ENCODE measurements at places on chromosomes 12 and 14.

DNA sequence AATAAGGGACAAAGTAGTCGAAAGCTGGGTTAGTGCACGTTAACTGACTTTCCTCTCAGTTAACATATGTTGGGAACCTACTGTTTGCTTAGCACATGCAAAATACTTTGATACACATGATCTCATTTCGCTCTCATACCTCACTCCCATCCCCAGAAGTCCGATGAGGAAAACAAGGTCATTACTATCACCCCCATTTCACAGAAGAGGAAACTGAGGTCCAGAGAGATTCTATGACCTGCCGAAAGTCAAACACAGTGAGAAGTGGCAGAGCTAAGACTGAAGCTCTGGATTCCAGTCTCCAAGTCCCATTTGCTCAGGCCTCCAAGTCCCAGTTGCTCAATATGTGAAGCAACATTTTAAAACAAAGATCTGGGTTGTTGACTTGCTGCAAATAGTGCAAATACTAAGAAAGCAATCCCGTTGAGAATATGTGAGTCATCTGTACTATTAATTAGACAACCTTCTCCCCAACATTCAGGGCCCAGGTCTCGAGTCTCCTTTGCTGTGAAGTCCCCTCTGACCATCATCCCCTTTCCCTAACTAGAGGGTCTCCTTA lies 170.6 kb upstream of the PWP1 start:
- no peak for DNase-seq

DNA sequence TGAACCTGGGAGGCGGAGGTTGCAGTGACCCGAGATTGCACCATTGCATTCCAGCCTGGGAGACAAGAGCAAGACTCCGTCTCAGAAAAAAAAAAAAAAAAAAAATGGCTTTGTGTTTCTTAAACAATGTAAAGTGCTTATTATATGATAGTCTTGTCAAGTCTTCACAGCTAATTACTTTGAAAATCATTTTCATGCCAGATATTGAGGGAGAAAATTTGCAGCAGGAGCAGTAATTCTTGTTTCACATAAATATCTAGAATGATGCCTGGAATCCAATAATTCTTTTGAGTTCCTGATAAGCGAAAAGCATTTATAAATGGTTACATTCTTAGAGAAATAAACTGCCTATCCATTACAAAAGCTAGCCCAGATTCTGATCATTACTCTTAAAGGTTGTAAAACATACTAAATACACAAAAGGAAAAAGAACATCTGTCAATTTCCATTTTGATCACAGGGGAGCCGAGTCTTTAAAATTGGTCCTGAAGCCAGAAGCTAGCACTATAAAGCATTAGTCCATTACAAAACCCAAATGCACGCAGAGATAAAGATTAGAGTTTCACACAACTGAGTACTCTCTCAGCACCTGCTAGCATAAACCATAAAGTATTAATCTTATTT lies 50.3 kb downstream of the IFT81 start:
- no peak for DNase-seq

DNA sequence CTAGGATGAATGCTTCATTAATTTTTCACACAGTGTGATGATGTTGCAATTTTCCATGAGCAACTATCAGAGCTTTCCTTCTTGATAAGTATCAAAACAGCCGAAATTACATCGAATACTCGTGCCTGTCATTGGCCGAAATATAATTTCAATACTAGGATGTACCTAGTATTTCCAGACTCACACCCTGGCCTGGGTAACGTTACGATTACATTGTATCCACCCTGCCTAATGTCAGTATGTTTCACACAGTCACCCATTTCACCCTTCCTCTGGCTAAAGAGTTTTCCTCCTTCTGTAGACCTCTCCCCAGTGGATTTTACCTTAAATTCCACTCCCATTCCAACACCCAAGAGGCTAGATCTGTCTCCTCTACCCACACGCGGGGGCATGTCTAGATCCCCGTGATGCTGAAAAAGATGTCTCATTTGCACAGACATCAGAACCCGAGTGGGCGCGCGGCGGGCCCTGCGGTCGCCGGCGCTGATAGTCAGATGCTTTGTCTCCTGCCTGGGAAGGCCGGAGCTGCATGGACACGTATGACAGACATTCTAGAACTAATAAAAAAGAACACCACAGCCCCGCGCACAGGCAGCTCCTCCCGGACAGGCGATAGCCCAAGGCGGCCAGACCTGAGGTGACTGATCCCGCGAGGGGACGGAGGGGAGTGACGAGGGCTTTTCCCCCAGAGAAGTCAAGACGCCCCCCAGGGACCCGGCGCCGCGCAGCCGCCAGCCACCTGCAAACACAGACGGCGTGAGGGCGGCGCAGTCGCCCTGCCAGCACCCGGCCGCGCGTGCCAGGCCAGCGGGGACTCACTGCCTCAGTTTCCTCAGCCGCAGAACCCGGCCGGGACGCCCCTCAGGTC lies 723 bp downstream of the KIF21A start:
- DNase-seq, result peak; percentile 38

DNA sequence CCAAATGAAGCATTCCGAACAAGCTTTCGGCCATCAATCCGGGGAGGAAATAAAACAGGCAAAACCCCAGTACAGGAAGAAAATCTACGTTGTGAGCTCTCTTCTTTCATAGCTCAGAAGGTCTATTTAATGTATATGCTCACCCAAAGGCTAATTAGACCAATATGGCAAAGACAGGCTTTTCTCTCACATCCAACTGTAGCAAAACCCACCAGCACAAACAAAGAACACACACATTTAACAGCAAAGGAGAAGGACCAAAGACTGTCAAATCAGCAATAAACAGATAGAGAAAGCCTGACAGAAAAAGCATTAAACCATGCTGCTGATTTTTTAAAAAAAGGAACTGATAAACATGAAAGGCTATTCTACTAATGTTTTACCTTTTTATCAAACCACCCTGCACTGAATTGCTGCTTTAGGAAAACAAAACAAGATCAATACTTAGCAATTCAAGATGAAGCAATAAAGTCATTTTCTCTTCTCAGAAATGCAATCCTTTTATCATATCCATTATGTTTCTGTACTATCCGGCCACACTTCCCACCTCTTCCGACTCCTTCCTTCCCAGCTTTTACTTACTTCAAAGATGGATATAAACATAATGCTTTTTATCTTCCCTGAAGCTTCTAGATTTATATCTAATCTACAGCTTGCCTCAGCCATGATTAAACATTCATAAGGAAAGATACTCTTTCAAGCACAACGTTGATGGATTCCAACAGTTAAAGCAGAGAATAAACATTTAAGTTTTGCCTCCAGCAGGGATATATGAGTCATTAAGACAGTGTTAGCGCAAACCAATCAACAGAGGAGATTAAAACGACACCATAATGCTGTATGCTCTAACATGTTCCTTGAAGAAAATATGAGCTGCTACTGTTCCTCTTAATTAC lies 74.6 kb upstream of the BBS10 start:
- DNase-seq, result no peak

GRCh38 chr12:96261557-96261956 lies 67.4 kb downstream of the ELK3 start:
- DNase-seq, result no peak

- no peak for DNase-seq
Measured at GRCh38 chr12:15868186-15868585, 14.0 kb upstream of the STRAP start.

DNA sequence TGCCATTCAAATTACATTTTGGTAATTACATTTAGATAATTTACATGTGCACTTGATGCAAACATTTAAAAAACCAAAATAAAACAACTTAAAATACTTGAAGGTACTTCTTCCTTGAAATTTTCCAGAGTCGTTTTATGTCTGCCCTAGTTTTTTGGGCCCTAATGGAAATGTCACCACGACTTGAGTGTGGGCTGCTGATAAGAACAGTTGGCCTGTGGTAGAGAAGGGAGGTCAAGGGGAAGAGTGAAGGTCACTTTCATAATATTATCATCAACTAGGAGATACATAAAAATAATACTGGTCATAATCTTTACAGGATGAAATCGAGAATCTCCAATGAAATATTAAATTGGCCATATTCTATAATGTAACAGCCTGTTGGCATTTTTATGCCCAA lies 23.1 kb downstream of the ZDHHC17 start:
- no peak for DNase-seq

- DNase-seq, result peak; percentile 3
Measured at GRCh38 chr12:95396849-95397468, 77.0 kb upstream of the METAP2 start.

DNA sequence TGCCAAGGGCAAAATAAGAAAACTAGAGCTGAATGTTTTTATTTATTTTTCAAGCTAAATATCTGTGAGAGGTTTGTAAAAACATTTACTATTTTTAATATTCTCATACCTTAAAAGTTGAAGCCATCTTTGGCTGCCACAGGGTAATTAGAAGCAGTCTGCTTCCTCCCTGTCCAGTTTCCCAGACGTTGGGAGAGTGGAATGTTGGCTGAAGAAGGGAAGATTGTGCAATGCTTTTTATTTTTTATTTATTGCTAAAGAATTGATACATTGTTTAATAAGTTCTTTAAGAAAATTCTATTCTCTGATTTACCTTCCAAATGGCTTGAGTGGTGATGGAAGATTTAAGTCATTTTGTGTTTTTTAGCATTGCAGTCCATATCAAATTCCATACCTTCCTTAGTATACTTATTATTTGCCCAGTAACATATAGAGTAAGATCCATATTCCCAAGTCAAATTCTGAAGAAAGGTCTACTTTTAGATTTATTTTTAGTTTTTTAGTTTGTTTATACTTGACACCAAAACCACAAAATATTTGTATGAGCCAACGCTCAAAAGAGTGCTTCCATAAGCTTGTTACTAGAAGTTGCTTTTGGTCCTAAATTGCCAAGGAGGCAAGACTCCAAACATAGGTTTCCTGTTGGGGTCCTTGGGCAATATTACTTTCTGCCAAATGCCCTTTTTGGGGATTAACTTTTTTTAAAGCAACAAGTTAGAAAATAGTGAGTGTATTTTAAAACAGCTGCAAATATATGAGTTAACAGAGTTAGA lies 124.0 kb upstream of the CPM start:
- DNase-seq, result no peak

DNA sequence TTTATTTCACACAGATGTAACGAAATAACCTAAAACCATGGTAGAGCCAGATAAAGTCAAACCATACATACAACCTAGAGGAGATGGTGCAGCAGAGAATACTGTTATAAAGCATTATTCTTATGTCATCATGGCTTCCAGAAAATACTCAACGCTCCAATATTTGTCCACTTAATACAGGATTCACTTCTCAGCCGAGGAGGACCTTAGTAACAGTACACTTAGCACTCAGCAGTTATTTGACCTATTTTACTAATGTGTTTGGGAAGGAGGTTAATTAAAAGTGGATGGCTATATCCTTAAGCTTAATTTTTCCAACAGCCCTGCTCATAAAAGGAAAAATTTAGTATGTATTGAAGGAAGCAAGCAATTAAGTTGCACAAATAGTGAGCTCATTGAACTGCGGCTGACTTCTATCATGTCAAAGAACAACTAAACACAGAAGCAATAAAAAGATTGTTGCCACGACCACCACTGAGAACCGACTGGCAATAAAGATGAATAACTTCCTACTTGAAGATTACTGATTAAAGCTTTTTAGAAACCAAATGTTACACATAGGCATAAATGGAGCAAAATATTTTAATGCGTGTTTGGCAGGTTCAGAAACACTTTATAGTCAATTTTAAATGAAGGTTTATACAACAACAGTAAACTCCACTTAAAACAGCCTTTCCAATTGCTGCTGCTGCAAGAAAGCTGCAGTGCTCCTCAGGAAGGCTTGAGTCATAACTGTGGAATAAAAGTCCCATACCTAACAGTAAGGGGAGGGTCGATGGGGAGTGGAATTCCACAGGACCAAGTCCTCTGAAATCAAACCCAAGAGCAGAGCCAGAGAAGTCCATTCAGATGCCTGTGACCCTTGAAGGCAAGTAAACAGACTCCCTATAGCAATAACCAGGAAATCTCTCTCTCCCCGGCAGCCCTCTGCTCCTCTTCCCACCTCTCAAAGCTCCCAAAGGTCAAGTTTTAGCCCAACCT lies 218.9 kb upstream of the CDKN3 start:
- no peak for DNase-seq

DNA sequence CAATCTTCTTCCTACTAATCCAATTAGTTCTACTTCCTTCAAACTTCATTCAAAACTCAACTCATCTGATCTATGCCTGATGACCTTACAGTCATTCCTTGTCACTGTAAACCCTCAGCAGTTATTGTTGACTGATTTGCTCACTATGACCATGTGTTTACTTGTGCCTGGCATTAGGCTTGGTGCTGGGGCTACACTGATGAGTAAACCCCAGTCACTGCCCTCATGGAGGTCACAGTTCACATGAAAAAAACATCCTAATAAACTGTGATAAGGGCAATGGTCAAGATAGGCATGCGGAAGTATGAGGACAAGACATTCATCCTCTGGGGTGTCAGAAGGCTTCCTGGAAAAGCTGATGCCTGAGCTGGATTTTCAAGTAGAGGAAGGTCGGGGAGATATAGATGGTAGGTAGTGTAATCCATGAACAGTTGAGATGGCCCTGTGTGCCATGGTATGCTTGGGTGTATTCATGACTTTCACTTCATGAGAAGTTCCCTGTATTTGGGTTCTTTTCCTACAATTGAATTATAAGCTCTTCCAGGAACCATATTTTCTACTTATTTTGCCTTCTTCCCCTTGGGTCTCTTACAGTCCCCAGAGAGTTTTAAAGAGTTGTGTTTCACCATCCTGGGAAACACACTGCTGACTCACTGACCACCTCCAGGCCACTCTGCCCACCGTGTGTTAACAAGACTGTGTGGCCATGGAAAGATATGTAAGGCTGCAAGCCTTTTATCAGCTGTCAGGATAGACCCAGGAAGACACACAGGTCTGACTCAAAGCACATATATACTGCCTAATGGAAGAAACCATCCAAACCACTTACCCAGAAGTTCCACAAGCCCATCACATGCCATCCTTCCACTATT lies 38.7 kb upstream of the DUSP6 start:
- no peak for DNase-seq

DNA sequence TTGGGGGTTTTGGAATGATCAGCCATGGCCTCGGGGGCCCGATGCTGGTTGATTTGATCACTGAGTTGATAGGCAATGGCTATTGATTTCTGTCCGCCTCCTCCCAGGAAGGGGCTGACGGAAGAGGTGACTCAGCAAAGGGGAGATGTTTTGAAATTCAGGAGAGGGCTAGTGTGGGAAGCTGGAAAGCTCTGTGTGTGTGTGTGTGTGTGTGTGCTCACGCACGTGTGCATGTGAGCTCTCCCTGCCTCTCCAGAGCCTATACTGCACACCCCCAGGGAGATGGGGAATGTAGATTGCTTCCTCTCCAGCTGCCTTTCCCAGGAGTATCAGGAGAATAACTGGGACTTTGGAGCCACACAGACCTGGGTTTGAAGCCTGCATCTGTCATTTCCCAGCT lies 184.9 kb upstream of the MYL2 start:
- no peak for DNase-seq

GRCh38 chr12:24359418-24359817 lies 409.9 kb upstream of the SOX5 start:
- DNase-seq, result no peak

GRCh38 chr14:44379292-44379977 lies 127.6 kb downstream of the FSCB start:
- no peak for DNase-seq

Data from stimulated activated CD4-positive, alpha-beta T cell treated with anti-CD3 and anti-CD28 coated beads, Interleukin-1b, Interleukin-23, amount 100 ng/mL, for 48 hours (primary cell).